Esophagus squamous epithelium (tissue), 5 donors: ENCODE measurements at places on chromosomes 13 and 19.

GRCh38 chr19:29454109-29454508 lies 71.7 kb upstream of the VSTM2B start:
- no peak for DNase-seq

GRCh38 chr13:27353166-27353583 lies 71.2 kb upstream of the GTF3A start:
- DNase-seq: no peak

DNA sequence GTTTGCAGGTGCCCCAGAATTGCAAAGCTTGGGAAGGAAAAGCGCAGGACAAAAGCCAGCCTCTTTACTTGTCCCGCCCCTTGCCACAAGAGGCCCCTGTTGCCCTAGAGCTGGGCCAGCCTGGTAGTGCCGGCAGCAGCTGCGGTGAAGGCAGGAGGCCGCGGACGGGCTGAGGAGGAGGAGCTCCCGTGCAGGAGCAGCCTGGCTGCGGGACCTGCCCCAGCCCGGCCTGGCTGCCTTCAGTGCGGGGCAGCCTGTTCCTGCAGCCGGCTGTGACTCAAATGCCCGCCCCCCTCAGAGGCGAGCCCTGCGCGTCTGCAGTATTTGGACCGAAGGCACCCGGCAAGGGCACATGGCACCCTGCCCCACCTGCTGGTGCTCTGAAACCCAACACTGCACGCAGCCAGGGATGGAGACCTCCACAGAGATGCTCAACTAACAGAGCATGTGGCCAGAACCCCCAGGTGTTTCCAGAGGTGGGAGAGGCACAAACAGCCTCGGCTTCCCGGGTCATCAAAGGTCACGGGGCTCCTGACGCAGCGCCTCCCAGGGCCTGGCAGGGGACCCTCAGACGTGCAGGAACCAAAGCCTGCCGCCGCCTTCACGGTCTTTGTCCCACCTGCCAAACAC lies 29.7 kb downstream of the NAXD start:
- DNase-seq: no peak

DNA sequence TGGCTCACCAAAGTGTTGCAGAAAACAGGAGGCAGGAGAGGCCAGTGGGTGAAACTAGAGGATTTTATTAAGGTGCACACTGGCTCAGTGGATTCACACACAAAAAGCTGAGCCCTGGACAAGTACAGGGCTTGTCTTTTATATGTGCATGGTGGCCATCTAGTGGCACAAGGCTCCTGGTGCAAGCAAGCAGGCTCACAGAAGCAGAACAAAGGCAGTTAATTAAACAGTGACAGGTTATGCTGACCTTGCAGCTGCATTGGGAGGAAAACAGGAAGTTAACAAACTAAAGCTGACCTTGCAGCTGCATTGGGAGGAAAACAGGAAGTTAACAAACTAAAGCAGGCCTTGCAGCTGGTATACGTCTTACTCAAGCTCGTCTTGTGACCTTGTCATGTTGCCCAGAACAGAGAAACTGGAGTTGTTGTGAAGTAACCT lies 65.3 kb upstream of the ZNF681 start:
- no peak for DNase-seq

- DNase-seq: no peak
These were observed 23.2 kb downstream of the SUGP1 start for GRCh38 chr19:19296953-19297689.

GRCh38 chr13:33125821-33126570 lies 109.8 kb downstream of the KL start:
- DNase-seq: no peak

GRCh38 chr13:106078191-106078590 lies 457.3 kb downstream of the EFNB2 start:
- no peak for DNase-seq

GRCh38 chr13:48199404-48199946 lies 33.5 kb upstream of the ITM2B start:
- DNase-seq: no peak

- no peak for DNase-seq
These were observed 413.7 kb downstream of the FGF14 start for GRCh38 chr13:101988140-101988539.

- no peak for DNase-seq
These were observed 534 bp downstream of the STK24 start for GRCh38 chr13:98576200-98576945.

DNA sequence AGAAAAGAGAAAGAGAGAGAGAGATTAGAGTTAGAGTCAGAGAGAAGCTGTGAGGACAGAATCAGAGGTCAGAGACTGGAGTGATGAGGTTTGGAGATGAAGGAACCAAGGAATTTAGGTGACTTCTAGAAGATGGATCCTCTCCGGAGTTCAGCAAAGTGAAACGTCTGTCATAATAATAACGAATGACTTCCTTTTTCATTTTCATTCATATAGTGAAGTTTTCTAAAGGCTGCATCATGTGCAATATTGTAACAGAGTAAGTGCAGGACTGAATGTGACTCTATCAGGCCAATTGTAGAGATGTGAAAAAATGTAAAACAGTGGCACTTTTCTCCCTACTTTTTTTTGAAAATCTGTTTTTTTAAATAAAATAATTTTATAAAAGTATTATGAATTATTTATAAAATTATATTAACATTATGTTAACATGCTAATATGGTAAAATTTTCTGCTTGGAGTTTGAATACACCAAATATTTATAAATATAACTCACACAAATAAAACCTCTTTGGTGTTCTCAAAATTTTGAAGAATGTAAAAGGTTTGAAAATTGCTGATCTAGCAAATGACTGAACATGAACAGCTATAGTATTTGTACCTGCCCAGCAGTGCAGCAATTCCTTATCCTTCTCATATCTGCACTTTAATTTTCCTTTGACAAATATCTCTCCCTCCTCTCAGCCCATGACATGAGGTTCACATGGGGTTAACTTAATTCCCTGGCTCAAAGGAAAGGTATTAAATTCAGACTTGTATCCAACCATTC lies 4.2 kb upstream of the TNFSF11 start:
- no peak for DNase-seq

DNA sequence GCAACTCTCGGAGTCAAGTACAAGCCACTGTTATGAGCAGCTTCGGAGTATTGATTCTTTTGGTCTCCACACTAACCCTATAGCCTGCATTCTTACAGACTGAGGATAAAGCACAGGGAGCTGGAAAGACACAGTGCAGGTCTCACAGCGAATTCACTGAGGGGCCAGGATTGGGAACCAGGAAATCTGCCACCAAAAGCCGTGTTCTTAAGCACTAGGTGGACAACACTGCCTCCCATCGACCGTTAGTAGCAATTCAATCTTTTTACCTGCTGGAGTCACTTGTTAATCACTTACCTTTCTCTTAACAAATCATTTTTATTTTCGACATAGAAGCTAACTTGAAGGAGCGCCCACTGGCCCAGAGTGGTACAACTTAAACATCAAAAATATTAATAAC lies 6.3 kb downstream of the PMIS2 start:
- no peak for DNase-seq

- DNase-seq: no peak
These were observed 180.6 kb upstream of the MIR17HG start for GRCh38 chr13:91166714-91167511.

- no peak for DNase-seq
These were observed 72.4 kb upstream of the EDNRB start for GRCh38 chr13:77991003-77991402.

- no peak for DNase-seq
These were observed 4.1 kb downstream of the DLL3 start for GRCh38 chr19:39502640-39503417.

DNA sequence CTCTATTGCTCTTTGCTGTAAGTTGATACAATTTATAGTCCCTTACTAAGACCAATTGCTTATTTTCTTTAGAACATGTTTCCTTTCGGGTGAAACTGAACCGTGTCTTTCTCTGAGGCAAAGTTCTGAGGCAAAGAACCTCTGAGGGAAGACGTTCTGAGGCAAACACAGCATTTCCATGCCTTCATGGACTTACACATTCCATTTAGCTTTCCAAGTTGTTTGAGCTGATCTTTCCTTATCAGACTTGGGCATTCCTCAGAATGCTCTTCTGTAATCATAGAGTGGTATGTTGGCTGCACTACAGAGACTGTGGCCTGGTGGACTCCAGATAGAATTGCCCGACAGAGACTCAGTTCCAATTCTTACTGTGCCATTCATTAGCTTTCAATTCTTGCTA lies 579.1 kb downstream of the KCTD12 start:
- DNase-seq: no peak

- no peak for DNase-seq
These were observed 565.1 kb downstream of the LIG4 start for GRCh38 chr13:107650081-107650701.

DNA sequence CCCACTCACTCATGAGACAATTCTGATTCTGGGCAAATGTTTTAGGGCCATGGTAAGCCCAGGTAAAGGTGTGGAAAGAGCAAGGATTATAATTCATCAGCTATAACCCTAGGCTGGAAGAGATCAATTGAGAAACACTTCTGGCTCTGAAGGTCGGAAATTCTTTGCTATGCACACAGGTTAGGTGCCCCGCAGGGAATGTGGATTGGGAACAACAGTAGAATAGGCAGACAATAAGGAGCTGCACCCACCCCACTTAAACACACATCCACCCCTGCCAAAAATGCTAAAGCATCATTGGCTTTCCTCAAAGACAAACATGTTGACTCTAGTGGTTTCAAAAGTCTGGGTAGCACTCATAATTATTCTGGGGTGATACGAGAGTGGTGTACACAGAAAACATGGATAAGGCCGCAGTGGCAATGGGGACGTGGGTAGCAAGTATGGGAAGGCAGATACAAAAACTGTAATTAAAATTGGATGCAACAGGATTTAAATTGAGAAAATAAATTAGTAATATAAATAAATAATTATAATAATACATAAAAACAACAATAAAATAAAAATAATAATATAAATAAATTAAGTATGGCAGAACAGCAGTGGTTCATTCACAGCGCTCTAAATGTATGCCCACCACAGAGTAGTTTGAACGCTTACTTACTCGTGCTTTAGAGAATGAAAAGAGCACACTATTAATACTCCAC lies 8.6 kb downstream of the EFNB2 start:
- no peak for DNase-seq

- no peak for DNase-seq
These were observed 29.1 kb upstream of the TSC22D1 start for GRCh38 chr13:44605275-44605674.

DNA sequence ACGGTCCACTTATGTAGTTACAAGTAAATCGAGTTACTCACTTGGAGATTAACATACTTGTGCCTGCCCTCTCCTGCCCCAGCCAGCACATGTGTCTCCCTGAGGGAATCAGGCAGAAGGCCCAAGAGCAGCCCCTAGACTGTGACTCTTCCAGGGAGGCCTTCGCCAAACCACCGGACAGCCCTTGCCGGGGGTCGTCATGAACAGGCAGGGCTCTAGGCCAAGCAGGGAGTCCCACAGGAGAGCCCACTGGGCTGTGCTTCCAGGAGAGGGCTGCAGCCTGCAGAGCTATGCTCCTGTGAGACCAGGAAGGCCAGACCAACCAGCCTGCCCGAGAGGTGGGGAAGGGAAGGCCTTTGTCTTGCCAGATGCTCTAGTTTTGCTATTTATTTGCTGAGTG lies 283.3 kb downstream of the FOXO1 start:
- DNase-seq: no peak

- DNase-seq: no peak
These were observed 415.0 kb upstream of the SLITRK1 start for GRCh38 chr13:84297251-84297650.

- DNase-seq: no peak
These were observed 101.0 kb downstream of the PDS5B start for GRCh38 chr13:32687275-32687674.

DNA sequence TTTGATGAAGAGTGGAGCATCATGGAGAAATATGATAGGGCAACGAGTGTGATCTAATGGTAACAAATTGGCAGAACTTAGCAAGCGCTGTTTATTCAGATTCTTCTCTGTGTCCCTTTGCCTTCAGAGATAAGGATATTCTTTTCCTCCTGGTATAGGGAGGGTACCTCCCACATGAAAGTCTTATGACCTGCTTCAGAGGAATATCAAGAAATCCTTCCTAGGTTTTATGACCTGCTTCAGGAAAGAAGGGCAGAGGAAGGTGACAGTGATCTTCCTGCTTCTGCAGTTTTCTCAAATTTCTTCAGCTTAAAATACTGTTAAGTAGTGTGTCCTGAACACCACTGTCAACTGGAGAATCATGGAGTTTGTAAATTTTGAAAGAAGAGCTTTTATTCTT lies 144.3 kb downstream of the DNAJC15 start:
- no peak for DNase-seq

- no peak for DNase-seq
These were observed 744 bp upstream of the POU2F2 start for GRCh38 chr19:42132851-42133528.

GRCh38 chr13:39566216-39566869 lies 36.6 kb downstream of the LHFPL6 start:
- DNase-seq: no peak
